Kidney epithelial cell (primary cell): ENCODE measurements at places on chromosomes 7 and 10.

- no peak for DNase-seq
Measured at GRCh38 chr10:31262672-31263071, 56.3 kb upstream of the ZEB1 start.

DNA sequence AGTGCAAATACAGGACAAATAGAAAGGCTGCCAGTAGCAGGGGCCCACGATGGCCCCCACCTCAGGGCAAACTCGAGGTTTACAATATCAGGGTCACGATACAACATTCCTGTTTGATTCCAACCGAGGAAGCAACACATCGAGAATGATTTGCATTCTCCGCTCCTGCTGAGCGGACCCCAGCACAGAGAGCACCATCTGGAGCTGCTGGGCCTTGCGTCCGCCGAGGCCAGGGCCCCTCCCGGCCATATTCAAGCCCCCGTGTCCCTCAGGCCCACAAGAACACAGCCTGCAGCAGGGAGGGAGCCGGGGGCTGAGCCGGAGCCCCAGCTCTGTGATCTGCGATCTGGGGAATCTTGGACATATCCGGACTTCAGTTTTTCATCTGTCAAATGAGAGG, 84.3 kb downstream of the PRKAG2 start:
- no peak for DNase-seq

- DNase-seq: no peak
Measured at GRCh38 chr7:29084832-29085231, 61.5 kb downstream of the CPVL start.

DNA sequence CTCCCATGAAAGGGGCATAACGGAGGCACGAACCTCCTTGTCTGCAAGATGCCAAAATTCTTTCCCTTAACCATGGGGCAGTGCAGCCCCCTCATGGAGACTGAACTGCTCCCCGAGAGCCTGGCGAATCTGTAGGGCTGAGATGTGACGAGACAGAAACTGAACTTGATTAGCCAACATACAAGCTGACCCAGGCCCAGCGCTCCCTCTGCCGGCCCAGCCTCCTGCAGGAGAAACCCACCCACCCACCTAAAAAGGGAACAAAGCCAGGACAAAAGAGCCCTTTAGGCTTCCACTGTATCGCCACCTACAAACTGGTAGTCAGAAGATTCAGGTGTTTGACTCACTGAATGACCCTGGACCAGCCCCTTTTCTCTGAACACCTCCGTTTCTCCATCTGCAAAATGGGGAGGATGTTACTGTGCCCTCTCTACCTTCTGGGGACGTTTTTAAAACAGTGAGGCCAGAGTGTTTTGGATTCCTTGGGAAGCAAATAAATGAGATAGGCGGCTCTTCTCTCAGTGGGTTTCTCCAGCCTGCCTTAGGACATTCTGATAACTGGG, 58.4 kb downstream of the C10orf105 start:
- no peak for DNase-seq

GRCh38 chr10:110212119-110213006, 5.0 kb downstream of the MXI1 start:
- no peak for DNase-seq

DNA sequence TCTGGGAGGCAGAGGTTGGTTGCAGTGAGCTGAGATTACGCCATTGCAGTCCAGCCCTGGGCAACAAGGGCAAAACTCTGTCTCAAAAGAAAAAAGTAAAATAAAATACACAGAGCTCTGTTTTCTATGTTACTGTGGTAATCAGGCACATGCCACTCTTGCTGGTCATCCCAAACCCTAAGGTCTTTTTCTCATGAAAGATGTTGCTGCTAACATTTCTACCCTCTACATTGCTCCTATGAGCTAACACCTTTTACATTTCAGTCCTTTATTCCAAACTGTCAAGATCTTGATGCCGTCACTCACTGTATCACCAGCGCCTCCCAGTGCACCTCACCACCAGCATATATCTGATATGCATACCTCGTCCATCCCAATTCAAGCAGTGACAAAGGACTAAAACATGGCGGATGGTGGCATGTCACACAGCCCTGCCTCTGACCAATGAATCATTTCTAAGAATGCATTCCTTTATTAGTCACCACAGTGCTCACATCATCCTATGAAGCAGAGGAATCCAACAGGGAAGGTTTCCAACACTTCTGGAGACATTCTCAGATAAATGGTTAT, 4.3 kb downstream of the DAGLB start:
- DNase-seq: peak; percentile 82
